Neural progenitor cell (in vitro differentiated cells): ENCODE measurements at places on chromosomes 5 and 9. TPM values are rescaled to one million over a fixed set of nuclear protein-coding genes. Genes with fewer than 3 reads are reported as not detected.

Gene LIX1
- total RNA-seq, result 114 and 164 TPM in 2 replicates

Gene ANKRD18B
- 10.3 and 14.7 TPM in 2 replicates for total RNA-seq

Gene SNCAIP
- 4.8 and 5.4 TPM in 2 replicates for total RNA-seq

Gene AUH
- 17.3 and 22.8 TPM in 2 replicates for total RNA-seq

Gene PCDHB16
- total RNA-seq, result 4.0 and 4.5 TPM in 2 replicates

Gene IL4
- total RNA-seq, result not detected in 2 replicates

Gene TTF1
- total RNA-seq, result 28.6 and 29.5 TPM in 2 replicates

Gene IFNK
- total RNA-seq, result not detected in 2 replicates

Gene SLC4A9
- not detected in 2 replicates for total RNA-seq

Gene AFAP1L1
- 0.34 and 0.36 TPM in 2 replicates for total RNA-seq

Gene CHSY3
- 0.30 and 0.90 TPM in 2 replicates for total RNA-seq

Gene ZBTB43
- total RNA-seq, result 9.3 and 10.0 TPM in 2 replicates

Gene FBP2
- not detected in 2 replicates for total RNA-seq

Gene SHISAL2B
- 10.4 and 17.8 TPM in 2 replicates for total RNA-seq

Gene DOK3
- 0.54 and 0.93 TPM in 2 replicates for total RNA-seq

Gene SLIT3
- 0.22 and 0.28 TPM in 2 replicates for total RNA-seq

Gene PCDHB1
- total RNA-seq, result 0.03 and 0.07 TPM in 2 replicates

Gene ADGRD2
- 0.13 and 0.43 TPM in 2 replicates for total RNA-seq

Gene HEMGN
- not detected in 2 replicates for total RNA-seq

Gene DRD1
- total RNA-seq, result 0.09 TPM in 1 of 2 replicates, not detected in the other

Gene CBY3
- not detected in 2 replicates for total RNA-seq

Gene FBN2
- total RNA-seq, result 88.1 and 113 TPM in 2 replicates

Gene GLT6D1
- 0.12 and 0.80 TPM in 2 replicates for total RNA-seq

Gene C5orf34
- total RNA-seq, result 17.2 TPM in 2 replicates

Gene ARL14EPL
- total RNA-seq, result not detected in 2 replicates

Gene CCL28
- 0.06 TPM in 1 of 2 replicates, not detected in the other for total RNA-seq

Gene FAM169A
- 23.8 and 27.4 TPM in 2 replicates for total RNA-seq

Gene NUTM2F
- total RNA-seq, result 0.22 TPM in 1 of 2 replicates, not detected in the other

Gene PPP3R2
- total RNA-seq, result not detected in 2 replicates

Gene FBXW11
- 74.5 and 79.1 TPM in 2 replicates for total RNA-seq

Gene PCDHB3
- total RNA-seq, result 5.6 and 6.7 TPM in 2 replicates

Gene AKNA
- 11.4 and 13.4 TPM in 2 replicates for total RNA-seq

Gene TXNDC8
- not detected in 2 replicates for total RNA-seq

Gene EGFL7
- total RNA-seq, result 16.5 and 47.4 TPM in 2 replicates

Gene GNG10
- total RNA-seq, result 84.6 and 128 TPM in 2 replicates

Gene ADAMTS13
- 2.4 and 6.1 TPM in 2 replicates for total RNA-seq

Gene SUB1
- total RNA-seq, result 324 and 789 TPM in 2 replicates

Gene SLC22A5
- total RNA-seq, result 3.1 and 4.3 TPM in 2 replicates

Gene NCS1
- 16.0 and 28.5 TPM in 2 replicates for total RNA-seq

Gene TEK
- 12.3 and 14.6 TPM in 2 replicates for total RNA-seq

Gene IFNA13
- not detected in 2 replicates for total RNA-seq

Gene FAM200C
- 15.8 and 25.3 TPM in 2 replicates for total RNA-seq

Gene SHROOM1
- 0.36 and 2.0 TPM in 2 replicates for total RNA-seq

Gene GPR150
- 0.12 TPM in 1 of 2 replicates, not detected in the other for total RNA-seq

Gene AHRR
- 0.34 and 0.68 TPM in 2 replicates for total RNA-seq

Gene FOXD1
- 0.12 TPM in 1 of 2 replicates, not detected in the other for total RNA-seq

Gene FAM151B
- total RNA-seq, result 2.8 and 3.9 TPM in 2 replicates

Gene SH3PXD2B
- 27.3 and 46.3 TPM in 2 replicates for total RNA-seq

Gene PTPN3
- total RNA-seq, result 2.2 and 2.4 TPM in 2 replicates

Gene PLAC8L1
- 0.51 TPM in 1 of 2 replicates, not detected in the other for total RNA-seq

Gene PLGRKT
- total RNA-seq, result 37.7 and 38.4 TPM in 2 replicates

Gene SPINK9
- not detected in 2 replicates for total RNA-seq

Gene SLC36A2
- not detected in 2 replicates for total RNA-seq

Gene FLT4
- total RNA-seq, result 2.3 and 13.9 TPM in 2 replicates

Gene PGM5
- 0.81 and 2.0 TPM in 2 replicates for total RNA-seq

Gene PHF24
- 0.71 and 1.8 TPM in 2 replicates for total RNA-seq

Gene FOXD4
- 0.12 TPM in 1 of 2 replicates, not detected in the other for total RNA-seq

Gene ANKRD18A
- total RNA-seq, result 2.3 and 3.0 TPM in 2 replicates

Gene WNT8A
- 0.25 TPM in 1 of 2 replicates, not detected in the other for total RNA-seq
